ENCODE measurements at places on chromosomes 2 and 18.
A peak's percentile ranks its signal among the peaks of the same experiment; 100 is the strongest.

DNA sequence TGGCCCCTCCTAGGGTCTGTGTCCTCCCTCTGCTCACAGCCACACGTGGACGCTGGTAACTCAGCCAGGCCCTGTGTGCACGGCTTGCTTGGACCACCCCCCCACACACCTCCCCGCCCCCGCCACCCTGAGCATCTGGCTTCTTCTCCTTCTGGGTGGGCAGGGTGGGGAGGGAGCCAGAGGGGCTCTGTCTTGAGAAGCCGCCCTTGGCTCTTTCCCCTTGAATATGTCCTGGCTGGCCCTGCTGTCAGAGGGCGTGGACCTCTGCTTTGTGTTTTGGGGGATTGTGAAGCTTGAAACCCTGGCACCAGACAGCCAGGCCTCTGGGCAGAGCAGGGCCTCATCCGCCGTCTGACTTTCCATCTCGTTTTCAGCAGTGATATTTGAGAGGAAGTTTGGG, 72.1 kb downstream of the GLI2 start:
- no peak for DNase-seq

- peak; percentile 35 for DNase-seq
Observed at GRCh38 chr2:142965443-142965842, 88.0 kb downstream of the KYNU start.

DNA sequence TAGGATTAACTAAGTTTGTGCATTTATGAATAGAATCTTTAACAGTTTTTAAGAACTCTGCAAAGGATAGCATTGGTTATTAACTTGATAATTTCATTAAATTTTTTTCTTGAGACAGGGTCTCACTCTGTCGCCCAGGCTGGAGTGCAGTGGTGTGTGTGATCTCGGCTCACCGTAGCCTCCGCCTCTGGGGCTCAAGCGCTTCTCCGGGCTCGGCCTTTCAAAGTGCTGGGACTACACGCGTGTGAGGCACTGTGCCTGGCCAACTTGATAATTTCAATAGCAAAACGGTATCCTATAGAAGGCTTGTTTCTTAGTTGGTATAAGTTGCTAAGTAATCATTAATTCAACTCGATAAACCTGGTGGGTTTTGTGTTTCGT, 38.0 kb downstream of the ADNP2 start:
- no peak for DNase-seq

DNA sequence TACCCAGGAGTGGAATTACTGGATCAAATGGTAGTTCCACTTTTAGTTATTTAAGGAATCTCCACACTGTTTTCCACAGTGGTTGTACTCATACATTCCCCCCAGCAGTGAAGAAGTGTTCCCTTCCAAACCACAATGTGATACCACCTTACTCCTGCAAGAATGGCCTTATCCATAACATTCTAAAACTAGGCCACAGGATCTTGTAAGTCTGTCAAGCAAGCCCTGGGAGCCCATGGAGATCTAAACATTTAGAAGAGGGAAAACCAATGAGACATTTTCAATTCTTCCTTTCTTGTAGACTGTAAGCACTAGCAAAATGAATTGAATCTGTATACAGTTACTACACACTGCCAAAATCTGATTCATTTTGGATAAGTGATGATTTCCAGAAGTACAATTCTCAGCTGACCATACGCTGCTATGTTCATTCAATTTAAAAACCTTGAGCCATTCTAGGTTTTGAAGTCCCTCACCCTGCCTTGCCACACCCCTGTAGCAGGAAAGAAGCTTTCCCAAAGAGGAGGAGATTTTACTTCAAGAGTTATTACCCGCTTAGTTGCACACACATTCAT, 149.1 kb downstream of the SLC8A1 start:
- no peak for DNase-seq

- DNase-seq, result no peak
Observed at GRCh38 chr2:26614216-26615138, 26.7 kb downstream of the CIB4 start.

DNA sequence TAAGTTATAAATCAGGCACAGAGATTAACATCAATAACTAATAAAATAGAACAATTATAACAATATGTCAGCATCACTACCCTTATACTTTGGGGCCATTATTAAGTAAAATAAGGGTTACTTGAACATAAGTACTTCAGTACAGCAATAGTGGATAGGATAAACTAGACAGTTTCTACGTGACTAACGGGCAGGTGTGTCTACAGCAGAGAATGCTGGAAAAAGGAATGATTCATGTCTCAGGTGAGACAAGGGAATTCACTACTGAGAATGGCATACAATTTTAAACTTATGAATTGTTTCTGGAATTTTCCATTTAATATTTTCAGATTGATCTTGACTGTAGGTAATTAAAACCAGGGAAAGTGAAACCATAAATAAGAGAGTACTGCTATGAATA, 5.5 kb downstream of the WDR75 start:
- no peak for DNase-seq

DNA sequence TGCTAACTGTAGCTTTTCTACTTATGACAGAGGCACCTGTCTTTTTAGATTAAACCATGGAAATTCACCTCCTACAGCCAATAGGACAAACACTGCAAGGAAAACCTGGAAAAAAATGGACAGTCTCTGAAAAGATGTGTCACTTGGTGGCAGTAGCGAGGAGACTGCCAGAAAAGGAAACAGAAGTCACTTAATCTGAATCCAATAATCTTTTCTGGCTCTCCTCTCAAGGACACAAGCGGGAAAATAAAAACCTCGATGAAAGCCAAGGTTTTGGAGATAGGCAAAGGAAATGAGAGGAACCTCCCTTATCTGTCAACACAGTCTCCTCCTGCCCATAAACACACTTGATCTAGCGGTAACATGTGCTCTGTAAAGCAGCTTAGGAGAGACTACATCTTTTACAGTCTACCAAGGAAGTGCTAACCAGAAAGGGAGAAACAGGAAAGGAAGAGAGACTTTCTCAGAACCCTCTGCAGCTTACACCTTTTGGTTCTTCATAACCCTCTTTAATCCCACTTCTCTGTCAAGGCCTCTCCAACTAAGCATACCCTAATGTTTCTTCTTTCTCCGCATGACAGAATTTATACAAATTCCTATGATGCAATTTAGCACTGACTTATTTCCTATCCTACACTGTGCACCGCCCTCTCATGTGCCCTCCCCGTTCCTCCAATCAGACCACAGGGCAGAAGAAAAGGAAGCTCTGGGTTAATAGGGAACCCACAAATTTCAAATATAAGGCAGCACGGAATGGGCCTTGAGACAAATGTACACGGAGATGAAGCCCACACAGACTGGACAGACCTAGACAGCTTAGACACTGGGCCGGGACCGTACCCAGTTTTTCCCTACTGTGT, 52.8 kb downstream of the CLASP1 start:
- DNase-seq, result peak; percentile 76

DNA sequence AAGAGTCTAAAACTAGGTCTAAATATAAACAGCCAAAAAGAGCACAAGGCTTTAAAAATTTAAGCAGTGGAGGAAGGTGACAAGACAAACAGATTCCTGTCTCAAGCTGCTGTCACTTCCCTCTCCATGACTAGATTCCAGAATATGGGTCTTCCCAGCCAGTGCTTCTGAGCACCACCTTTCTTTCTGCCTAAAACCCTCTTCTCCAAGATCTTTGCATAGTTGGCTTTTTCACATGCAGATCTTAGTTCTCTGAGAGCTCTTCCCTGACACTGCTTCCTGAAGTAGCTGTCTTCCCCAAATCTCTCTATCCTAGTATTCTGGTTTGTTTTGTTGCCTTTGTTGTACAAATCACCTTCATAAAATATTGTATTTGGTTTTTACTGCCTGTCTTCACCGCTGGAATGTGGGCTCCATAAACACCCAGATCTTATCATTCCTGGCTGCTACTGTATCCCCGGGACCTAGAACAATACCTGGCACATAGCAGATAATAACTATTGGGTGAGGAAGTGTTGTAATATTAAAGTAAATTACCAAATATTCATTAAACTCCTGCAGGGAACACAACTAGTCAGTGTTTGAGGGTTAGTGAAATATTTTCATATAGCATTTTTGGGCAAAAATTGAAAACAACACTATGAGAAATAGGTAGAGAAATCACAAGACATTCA, 150.2 kb downstream of the CCDC85A start:
- no peak for DNase-seq

GRCh38 chr2:158687315-158687714, 107.8 kb upstream of the DAPL1 start:
- DNase-seq, result no peak

GRCh38 chr18:2729757-2730156, 74.2 kb downstream of the SMCHD1 start:
- no peak for DNase-seq

DNA sequence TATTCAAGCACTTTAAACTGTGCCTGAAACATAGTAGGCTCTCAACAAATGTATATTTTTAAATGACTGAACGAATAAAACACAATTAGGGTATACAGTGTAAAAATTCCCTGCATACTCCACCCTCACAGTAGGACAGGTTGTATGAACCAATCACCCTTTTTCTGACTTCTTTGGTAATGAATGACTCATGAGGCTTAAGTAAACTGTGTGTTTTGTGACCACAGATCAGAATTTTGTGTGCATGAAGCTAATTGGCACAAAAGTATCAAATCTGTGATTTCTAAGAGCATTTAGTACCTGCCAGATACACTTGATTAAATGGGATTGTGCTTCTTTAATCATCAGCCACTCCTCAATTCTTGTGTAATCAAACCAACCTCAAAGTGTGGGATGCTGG, 109.9 kb upstream of the MAP4K3 start:
- no peak for DNase-seq

DNA sequence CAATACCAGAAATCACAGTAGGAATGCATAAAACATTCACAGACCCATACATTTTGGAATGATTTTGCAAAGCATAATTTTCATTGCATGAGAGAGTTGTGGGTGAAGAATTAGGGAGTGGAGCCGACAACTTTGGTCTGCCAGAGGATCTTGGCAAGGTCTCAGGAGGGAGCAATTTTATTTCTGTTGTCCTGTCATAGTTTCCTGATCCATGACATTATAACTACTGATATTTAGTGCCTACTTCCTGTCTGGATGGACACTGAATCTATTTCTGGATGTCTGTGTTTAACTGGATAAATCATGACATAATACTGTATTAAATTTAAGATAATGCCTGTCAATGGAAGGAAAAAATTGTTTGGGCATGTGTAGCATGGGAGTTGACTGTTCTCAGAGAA, 2.4 kb downstream of the ITGA4 start:
- DNase-seq, result no peak

DNA sequence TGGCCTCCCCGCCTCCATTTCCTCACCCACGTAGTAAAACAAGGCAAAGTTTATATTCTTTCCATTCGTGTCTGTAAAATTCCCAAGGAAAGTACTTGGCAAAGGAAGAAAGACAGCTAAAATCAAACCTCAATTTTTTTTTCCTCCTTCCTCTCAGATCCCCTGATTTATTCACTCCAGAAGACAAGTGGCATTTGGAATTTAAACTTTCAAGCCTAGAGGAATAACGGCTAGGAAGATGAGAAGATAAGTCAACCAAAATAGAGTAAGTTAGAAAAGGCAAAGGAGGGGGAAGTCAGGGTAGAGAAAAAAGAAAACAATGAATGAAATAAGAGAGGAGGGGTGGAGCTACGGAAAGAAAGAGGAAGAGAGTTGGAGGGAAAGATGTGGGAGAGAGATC, 198.9 kb upstream of the PIK3C3 start:
- no peak for DNase-seq

DNA sequence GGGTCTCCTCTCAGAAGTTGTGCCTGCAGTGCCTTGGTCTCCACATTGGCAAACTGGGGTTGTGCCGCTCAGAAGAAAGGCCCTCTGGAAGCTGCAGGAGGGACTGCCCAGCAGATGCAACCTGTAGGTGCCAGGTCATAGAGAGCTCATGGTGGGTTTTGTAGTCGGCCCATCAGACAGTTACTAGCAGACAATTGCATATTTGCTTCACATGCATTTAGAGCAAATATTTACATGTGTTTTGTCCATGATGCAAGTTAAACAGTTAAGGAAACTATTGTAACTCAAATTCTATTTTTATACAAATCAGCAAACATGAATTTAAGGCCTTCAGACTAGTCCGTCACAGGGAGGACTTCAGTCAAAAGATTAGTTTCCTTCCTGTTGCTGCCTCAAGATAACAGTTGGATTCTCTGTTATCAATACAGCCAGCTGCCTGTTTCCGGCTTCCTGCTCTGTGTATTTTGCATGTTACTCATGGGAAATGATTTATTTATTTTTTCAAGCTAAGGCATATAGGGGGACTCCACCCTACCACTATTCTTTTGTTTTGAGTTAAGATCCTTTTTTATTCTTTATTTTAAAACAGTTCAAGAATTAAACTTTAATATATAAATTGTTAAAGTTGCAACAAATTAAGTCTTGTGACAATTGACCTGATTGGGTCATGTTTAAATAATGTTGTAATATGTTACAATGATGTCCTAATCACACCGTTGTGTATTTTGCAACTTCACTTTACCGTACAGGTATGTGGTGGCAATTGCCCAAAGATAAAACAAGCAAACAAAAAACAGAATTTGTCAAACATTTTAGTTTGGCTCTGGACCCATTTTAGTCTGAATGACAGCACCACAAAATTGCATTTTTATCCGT, 133.5 kb downstream of the SPTBN1 start:
- DNase-seq, result peak; percentile 72

DNA sequence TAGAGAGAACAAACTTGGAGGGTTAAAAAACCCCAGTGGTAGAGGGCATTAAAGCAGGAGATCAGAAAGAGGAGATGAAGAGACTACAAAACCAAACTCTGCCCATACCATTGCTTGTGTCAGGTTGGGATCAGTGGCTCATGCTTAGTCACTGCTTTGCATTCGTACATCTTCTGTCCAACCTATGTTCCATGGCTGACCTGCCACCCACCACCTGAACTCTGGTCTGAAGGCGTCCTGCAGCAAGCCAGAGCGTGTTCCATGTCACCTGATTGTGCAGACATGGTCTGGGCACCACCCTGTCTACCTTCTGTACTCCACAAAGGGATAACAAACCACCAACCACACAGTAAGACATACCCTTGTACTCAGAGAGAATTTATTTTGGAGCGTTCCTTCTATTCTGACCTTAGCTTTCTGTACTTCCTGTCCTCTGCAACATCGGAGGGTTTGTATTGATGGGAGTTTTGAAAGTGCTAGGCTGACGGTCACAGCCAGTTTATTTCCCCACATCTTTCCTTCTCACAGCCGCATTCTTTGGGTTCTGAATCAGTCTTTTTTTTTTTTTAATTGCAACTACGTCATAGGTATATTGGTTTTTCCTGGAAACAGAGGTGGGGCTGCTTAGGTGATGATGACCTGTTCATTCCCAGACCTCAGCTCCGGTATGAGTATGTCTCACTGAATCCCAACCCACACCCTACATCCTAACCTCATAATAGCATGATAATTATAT, 88.3 kb downstream of the SOWAHC start:
- DNase-seq, result no peak

DNA sequence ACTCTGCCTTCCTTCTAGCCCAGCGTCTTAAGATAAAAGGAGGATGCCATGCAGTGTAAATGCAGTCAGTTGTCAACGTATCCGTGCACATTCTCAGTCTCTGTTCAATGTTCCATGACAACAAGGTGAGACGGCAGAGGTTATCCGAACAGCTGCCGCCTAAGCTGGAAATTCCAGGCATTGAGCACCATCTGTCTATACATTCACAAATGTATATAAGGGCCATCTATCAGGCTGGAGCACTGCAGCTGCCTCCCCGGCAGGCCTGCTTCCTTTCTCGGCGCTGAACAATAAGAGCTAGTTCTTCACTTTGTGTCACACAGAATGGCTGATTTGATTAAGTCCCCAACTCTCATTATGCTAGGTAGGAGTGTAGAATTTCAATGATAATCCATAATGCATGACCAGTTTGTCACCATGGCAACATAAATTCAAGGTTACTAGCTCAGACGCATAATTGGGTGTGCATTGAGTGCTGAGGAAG, 282.2 kb upstream of the SOX11 start:
- DNase-seq, result no peak
